ENCODE measurements at places on chromosomes 1 and 21. TPM values are rescaled to one million over a fixed set of nuclear protein-coding genes. Genes with fewer than 3 reads are reported as not detected.

- DNase-seq: no peak
Observed at GRCh38 chr1:116525440-116525839, 45.4 kb downstream of the CD58 start.

DNA sequence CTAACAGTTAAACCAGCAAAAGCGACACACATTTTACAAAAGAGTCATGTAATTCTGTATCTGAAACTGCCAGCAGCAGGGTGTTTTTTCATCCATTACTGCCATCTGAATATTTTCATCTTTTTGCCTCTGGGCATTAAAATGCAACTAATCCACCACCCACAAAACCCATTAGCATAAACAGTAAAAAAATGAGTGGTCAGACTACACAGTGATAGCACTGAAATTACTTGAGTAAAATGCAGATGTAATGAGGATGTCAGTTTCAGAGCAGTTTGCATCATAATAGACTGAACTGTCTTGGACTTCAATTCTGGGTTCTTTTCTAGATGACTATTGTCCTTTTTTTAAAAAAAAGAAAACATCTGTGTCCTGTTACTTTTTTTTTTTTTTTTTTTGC is 132.3 kb downstream of the GABPA start:
- DNase-seq: no peak

The DNAJC6 gene
- 4.2 TPM for total RNA-seq

DNA sequence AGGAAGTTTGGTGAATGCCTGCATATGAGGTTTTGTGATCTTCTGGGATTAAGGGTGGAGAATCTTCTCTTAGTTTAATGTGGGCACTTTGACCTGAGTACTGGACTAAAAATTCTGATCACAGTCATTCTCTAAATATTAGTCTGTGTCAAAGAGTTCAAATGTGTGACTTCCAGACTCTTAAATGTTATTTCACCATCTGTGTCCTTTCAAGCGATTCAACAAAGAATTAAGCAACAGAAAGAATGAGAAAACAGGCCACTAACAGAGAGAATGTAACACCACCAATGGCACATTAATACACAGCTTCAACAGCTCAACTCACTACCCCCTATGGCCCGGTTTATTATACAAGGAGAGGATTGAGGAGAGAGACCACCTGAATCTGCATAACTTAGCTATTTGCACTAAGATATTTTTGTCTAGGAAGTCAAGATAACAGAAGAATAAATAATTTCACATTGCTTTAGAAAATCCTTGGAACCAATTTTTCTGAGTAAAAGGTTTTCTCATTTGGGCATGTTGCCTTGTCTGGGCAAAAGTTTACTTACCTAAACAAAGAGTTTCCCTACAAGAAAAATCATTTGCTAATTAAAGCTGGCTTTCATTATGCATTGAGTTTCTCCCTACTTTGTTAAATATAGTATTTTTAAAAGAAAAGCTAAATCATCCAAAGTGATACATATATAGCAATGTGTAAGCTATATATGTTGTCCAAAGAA is 1313.7 kb downstream of the NCAM2 start:
- DNase-seq: no peak

DNA sequence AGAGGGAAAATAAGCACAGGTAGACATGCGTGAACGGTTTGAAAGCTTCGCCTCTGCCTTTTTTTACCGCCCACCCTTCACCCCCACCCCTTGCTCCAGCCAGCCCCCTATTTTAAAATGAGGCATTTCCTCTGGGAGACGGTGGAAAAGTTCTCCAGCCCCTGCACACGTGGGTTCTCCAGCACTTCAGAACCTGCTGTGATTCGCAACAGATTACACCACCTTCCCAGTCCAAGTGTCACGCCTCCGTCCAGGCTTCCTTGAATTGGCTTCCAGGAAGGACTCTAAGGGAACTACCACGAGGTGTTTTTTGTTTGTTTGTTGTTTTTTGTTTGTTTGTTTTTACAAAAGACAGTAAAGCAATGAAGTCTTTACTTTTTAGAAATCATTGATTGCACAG is 2.6 kb downstream of the LRRC7 start:
- DNase-seq: no peak

DNA sequence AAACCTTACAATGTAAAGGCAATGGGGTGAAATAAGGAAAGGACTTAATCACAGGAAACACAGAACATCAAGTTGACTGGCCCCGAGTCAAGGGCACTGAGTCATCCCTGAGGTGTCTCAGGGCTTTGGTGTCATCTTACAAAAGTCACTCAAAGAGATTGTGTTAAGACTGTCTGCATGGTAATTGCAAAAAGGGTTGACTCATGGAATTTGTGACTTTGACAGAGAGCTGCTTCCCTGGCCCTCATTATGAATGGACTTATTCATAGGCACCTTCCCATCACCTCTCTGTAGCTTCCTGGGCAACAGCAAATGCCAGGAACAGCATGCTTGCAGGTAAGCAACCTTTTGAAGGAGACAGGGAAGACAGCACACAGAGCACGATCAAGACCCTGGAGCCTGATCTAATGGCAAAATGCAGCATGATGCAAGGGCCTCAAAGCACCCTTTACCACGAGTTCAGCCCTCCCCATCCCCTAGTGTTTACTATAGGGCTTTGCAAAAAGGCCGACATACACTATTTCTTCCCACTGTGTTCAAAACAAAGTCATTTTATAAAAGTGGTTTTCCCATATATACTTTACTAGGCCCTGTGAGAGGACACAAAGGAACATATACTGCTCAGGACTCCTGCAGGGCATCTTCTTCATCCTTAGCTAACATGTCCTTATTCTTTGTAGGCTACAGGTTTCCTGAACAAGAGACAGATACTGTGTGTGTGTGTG is 17.1 kb downstream of the ZP4 start:
- peak; percentile 27 for DNase-seq

DNA sequence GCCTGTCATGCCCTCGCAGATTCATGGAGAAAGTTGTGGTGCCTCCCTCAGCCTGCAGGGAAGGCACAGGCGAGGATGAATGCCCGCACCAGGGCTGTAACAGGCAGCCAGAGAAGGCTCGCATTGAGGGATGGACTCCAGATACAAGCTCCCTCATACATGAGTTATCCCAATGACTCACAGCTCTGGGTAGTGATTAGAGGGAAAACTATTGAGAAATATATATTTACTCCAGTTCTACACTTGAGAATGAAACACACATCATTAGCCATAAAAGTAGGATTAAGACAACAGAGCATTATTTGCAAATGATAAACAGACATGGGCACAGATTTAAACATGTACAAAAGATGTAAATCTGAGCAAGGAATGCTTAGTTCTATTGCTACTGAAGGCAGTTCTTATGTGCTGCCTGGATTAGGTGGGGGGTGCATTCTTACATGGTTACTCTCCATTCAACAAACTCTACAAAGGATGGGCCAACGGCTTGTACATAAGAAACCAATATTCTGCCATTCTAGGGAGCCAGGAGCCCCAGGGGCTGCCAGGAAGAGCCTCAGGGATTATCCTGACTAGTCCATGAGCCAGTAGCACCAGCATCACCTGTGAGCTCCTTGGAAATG is 97.9 kb downstream of the CSMD2 start:
- DNase-seq: peak; percentile 97

GRCh38 chr1:4071653-4072052 is 171.6 kb upstream of the C1orf174 start:
- DNase-seq: no peak

- DNase-seq: no peak
Observed at GRCh38 chr1:163161841-163162240, 40.9 kb downstream of the RGS5 start.

DNA sequence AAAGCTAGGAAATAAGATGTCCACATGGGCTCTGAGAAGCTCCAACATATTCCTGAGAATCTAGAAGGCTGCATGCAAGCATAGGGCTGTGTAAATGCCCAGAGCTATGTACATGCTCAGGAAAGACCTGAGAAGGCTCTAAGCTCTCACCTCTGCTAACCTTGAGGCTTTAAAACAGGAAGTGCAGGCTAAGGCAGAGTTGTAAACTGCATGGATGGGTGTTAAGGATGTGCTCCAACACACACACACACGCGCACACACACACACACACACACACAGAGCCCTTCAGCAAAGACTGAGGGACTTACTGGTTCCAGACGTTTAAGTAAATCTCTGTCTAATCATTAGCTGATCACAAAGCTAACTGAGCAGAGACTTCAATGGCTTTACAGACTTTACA is 162.9 kb downstream of the TRABD2B start:
- DNase-seq: no peak

- no peak for DNase-seq
Observed at GRCh38 chr1:202045705-202046104, 35.3 kb downstream of the ELF3 start.

- no peak for DNase-seq
Observed at GRCh38 chr21:18144339-18144738, 100.3 kb upstream of the CHODL start.
